ENCODE measurements at places on chromosomes 7 and 10.

- no peak for DNase-seq
Measured at GRCh38 chr7:137816696-137817320, 30.0 kb downstream of the DGKI start.

DNA sequence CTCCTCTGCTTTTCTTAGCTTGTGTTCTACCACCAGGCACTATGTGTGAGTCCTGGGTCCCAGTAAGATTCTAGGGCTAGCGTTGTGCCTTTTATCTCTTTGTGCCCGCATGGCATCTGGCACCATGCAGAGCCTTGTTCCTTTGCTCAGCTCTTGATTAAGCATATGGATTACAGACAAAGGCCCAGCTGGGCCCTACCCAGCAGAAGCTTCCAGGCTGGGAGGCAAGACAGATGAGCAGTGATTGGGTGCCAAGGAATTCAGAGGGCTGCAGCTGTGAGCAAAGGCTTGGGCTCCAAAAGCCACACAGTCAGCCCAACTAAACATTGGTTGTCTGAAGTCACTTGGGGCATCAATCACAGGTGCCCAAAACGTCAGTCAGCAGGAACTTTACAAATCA is 2.0 kb downstream of the ACSM6 start:
- DNase-seq: no peak

- no peak for DNase-seq
Measured at GRCh38 chr10:24518981-24519597, 204.6 kb downstream of the ARHGAP21 start.

DNA sequence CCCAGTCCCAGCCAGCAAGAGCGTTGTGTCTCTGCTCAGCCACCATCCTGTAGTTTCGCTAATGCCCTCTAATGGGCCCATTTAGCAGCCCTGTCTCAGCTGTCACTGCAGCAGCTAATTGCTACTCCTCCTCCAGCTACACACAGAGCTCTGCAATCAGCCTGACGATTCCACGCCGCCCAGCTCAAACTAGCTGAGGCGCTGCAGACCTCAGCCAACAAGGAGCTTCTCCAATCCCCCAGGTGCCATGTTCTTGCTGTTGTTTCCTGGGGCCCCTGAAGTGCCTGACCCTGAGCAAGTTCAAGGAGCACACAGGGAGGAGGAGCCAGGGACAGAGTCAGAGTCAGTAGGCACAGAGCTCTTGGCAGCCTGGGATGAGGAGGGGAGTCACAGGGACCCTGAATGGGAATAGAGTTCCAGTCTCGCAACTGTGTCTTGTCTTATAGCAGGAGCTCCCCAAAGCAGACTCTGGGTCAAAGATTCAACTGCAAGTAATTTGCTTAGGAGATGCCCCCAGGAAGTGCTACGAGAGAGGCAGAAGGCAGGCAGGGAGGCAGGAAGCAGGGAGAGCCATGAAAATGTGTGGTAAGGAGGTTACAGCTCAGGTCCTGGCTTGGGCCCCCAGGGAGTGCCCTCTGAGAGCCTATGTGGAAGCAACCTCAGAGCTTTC is 135.8 kb upstream of the UNC5B start:
- DNase-seq: no peak

GRCh38 chr7:4621396-4621795 is 60.7 kb upstream of the FOXK1 start:
- no peak for DNase-seq

GRCh38 chr7:70585071-70585470 is 546.9 kb upstream of the GALNT17 start:
- no peak for DNase-seq

DNA sequence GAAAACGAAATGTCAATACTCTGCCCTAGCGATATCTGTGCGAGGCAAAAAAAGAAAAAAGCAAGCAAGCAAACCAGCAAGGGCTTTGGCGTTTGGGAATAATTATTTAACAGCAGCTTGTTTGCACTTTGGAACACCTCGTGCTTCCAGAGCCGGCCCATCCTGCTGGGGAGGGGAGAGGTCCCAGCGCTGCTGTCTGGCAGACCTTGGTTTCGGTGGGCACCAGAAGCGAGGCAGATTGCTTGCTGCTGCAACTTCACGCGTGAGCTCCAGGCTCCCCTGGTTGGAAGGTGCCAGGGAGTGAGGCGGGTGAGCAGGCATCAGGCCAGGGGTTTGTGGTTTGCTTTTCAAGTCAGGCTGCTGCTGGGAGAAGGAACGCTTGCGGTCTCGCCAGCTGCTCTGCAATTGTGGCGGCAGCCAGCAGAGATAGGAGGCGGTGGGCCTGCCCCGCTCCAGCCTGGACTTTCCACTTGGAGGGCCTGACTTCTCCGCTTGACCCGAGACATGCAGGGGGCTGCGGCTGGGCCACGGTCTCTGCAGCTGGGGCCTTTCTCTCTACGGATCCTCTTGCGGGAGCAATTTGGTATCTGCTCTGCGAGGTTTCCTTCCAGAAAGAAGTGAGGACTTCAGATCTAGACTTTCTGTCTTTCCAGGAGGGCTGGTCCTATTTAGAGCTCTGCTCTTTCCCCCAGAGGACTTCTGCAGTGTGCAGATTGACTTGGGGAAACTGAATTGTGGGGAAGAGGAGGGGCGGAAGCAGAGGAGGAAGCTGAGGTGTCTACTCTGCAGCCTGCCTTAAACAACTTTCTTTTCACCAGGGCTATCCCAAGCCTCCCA is 131.4 kb downstream of the PRPF18 start:
- DNase-seq: no peak

DNA sequence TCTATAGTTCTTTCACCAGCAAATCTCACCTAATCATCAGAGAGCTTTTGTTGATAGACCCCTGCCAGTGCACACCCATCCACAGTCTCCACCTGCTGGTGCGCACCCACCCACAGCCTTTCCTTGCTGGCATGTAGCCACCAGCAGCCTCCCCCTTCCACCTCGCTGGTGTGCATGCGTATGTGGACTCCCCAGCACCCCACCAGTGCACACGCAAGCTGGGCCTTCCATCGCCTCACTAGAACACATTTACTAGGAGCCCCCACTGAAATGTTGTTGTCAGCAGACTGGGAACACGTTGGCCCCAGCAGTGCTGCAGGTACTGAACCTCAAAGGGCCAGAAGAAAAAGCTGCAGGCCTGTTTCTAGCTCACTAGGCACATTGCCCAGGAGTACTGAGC is 104.9 kb upstream of the ZWINT start:
- no peak for DNase-seq

- DNase-seq: no peak
Measured at GRCh38 chr10:124955243-124955642, 13.3 kb downstream of the ZRANB1 start.

DNA sequence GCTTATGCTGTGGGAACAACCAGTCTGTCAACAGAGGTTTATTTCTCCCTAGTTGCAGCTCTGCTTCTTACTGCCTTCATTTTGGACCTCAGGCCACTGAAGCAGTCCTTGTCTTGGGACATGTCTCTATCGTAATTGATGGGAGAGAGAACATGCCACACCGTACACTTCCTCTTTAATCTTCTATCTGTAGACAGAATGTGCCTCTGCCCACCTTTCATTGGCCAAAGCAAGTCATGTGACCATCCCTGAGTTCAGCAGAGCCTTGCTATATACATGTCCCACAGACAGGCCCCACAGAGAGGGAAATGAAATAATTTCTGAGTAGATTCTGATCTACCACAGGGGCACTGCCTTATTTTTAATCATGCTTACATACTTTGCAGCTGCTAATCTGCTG is 98.0 kb downstream of the KCND2 start:
- DNase-seq: no peak

GRCh38 chr10:93620925-93621324 is 8.6 kb downstream of the PDE6C start:
- DNase-seq: no peak

DNA sequence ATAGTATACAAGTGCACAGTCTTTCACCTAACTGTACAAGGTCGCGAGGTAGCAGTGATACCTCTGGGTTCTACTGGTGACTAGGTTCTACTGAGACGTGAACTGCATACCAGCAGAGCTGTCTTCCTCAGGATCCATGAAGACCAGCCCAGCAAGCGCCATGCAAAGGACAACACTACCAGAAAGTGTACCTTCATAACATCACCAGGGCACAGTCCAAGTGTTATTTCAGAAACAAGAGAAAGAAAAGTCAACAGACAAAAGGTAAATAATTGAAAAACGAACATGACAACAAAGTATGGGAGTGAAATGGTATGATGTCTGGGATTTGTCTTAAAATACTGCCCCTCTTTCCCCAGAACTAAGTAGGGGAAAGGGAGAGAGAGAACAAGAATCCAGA is 141.1 kb upstream of the ASAH2 start:
- no peak for DNase-seq

DNA sequence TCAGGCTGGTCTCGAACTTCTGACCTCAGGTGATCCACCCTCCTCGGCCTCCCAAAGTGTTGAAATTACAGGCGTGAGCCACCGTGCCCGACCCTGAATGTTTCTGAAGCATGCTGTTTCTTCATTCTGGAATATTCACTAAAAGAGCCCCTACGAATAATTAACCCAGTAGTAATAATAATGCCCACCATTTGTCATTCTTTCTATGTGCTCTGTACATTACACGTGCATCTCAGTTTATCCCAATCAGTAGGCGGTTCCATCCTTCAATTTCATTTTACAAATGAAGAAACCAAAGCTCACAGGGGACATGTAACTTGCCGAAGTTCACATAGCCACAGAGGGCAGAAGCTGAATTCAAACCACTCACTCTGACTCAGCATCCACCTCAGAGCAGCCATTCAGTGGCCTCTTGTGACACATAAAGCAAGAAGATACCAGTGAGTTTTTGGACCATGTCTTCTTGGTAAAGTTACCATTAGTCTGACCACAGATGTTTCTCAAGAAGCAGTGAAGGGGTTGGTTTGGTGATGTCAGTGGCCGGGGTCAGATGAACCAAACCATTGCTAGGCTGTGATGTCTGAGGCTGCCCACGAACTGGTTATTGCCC is 71.9 kb upstream of the DUSP5 start:
- no peak for DNase-seq

- no peak for DNase-seq
Measured at GRCh38 chr7:29622335-29623265, 59.0 kb downstream of the PRR15 start.

- DNase-seq: no peak
Measured at GRCh38 chr7:155815332-155816191, 3.3 kb upstream of the SHH start.

DNA sequence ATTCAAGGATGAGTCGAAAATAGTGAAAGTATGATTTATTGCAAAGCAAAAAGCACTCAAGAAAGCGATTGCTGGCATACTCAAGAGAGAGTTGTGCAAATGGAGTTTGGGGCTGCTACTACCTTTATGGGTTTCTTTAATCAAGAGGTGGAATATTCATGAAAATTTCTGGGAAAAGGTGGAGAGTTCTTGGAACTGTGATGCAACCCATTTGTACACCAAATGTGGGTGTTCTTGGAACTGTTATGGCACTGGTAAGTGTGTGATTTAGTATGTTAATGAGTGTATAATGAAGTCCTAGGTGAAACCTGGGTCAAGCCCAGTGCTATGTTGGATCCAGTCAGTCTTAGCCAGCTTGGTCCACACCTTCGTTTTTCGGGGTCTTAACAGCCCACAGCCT is 3.4 kb upstream of the VOPP1 start:
- DNase-seq: no peak

GRCh38 chr7:155467846-155468784 is 10.2 kb downstream of the EN2 start:
- no peak for DNase-seq

DNA sequence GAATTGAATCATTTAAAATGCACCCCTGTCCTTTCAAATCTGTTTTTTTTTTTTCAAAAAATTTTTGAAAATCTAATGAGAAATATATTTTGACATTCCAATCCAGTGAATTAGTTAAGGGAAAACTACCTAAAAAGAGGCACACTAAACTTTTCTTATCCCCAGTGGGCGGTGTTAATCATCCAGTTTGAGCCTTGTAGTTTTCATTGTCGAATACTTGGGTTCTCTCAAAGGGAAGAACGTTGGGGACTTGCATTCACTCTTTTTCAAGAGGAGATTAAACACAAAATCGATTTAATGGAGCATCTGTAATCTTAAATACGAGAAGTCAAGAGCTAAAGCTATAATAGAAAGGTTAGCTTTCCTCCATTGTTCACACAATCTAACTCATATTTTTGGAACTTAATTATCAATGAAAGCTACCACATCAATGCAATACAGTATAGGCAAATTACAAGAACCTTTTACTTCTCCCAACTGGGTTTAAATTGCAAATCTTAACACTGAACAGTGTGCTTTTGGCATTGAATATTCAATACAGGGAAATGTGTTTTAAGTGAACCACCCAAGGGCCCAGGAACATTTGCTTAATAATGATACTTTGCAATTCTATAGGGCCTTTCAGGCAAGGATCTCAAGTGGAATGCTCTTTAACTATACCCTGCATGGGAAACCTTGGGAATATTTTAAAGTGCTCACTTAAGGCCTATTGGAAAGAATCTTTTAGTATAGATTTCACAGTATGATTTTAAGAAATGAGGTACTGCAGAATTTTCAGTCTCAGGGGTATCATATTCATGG is 13.1 kb upstream of the SP8 start:
- DNase-seq: no peak

DNA sequence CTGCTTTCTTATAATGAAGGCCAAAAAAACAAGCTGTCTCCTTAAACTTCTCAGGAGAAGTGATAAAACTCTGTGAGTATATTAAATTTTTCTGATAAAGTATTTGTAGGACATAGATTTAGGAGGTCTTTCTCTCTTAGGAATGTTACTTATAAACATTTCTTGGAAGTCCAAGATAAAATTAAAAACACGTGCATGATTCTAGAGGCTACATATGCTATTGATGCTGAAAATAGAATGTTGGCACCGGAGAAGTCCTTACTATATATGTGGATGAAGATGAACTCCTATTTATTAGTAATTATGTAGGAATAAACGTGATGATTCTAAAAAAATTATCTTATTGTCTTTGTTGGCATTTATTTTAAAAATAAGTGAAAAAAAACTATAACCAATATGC is 241.3 kb upstream of the LRRTM3 start:
- no peak for DNase-seq

- no peak for DNase-seq
Measured at GRCh38 chr10:71980181-71981014, 16.2 kb downstream of the CHST3 start.

GRCh38 chr7:42549866-42550485 is 313.0 kb upstream of the GLI3 start:
- DNase-seq: no peak

DNA sequence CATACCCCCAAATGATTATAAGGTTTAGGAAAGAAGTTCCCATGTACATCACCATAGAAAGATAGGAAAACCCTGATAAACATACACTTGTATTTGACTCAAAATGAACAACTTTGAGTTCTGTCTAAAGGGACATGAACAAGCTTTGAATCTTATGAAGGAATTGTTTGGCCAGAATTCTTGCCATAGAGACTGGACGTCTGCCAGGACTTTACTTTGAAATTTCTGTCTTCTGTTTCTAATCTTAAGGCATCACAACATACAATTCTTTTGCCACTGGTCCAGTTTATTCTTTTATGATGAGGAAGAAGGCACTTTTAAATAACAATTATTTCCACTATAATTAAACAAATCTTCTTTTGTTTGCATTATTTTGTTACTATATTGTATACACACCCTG is 26.2 kb upstream of the CYP26C1 start:
- no peak for DNase-seq

DNA sequence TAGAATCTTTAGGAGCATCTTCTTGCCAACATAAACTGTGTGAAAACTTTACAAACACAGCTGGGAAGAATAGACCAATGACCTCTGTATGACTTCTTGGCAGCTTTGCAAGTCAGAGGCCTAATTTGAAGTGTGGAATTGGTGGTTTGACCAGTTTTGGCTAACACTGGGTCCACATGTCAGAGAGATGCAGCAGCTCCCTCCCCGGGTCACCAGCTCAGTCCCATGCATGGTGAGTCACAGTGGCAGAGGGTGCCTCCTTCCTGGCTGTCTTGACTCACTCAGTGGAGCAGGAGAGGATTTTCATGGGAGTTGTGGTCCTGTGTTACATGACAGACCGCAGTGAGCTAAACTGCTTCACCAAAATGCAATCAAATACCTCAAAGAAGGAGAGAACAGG is 8.2 kb upstream of the STARD3NL start:
- DNase-seq: no peak

Data from left renal cortex interstitium (tissue), 4 donors.